ENCODE measurements at places on chromosomes 7 and 10.

GRCh38 chr10:80552151-80552646 is 14.5 kb downstream of the SH2D4B start:
- no peak for DNase-seq

DNA sequence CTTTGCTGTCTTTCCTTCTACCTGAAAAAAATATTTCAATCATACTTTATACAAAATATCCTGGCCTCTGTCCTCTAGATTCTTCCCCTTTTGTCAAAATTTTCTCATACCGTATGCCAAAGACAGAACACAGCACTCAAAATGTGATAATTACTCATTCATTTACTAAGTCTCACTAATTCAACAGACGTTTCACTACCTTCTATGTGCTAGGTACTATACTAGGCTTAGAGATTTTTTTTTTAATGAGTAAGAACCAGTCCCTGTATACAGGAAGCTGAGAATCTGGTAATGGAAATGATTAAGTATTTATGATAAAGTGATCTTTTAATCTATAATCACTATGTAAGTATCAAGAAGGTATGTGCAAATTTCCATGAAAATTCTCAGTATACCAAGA is 128.0 kb downstream of the ELAPOR2 start:
- DNase-seq: no peak

GRCh38 chr10:1119027-1119426 is 62.8 kb downstream of the WDR37 start:
- DNase-seq: no peak

GRCh38 chr10:55091691-55092328 is 290.8 kb upstream of the PCDH15 start:
- DNase-seq: no peak

DNA sequence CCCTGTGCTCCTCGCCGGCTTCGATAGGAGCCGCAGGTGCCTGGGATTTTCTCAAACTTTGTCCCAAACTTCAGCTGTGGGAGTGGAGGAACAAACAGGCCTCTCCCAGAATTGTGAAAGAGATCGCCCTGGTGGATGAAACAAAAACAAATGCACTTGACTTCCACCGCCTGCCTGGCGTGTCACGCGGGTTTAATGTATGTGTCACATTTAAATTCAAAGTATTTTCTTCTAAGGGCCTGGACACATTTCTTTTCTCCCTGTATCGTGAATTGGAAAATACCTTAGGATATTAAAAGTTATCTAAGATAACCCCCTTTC is 694 bp upstream of the WASL start:
- DNase-seq: peak; percentile 57

GRCh38 chr10:90818736-90819135 is 39.1 kb downstream of the HTR7 start:
- no peak for DNase-seq

DNA sequence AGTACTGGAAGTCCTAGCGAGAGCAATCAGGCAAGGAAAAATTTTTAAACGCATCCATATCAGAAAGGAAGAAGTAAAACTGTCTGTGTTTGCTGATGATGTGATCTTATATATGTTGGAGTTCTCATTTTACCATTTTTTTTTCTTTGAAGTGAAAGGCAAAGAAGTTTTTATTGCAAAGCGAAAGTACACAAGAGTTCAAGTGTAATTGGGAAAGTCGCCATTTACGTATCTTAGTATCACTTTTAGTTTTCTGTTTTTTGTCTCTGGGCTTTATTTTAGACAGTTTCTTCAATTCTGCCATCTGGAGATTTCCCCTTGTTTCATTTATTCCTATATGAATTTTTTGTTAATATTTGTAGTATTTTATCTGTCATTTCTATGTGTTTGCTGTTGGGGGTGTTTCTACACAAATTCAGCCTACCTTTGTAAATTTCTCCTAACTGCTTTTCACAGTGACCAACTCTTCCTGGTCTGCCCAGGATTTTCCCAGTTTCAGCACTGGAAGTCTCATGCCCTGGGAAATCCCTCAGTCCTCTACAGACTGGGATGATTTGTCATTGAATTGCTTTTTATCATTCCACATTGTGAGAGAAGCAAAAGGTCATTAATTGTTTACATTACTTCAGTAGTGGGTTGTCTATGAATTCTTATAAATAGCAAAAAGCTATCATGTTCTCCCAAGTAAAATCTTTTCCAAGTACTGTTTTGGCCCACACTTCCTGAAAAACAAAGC is 23.2 kb downstream of the BET1 start:
- no peak for DNase-seq

DNA sequence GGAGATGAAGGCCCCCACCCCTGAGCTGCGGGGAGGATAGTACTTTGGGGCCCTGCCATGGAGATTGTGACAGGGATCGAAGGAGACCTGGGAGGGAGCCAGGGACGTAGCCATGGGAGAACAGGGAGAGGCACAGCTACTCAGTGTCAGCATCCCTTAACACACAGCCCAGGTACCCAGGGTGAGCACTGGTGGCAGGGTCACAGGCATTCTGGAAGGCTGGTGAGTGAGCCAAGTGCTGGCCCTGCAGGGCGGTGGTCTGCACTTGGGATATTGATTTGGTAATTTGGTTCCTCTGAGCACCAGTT is 39.8 kb downstream of the VWA2 start:
- no peak for DNase-seq

DNA sequence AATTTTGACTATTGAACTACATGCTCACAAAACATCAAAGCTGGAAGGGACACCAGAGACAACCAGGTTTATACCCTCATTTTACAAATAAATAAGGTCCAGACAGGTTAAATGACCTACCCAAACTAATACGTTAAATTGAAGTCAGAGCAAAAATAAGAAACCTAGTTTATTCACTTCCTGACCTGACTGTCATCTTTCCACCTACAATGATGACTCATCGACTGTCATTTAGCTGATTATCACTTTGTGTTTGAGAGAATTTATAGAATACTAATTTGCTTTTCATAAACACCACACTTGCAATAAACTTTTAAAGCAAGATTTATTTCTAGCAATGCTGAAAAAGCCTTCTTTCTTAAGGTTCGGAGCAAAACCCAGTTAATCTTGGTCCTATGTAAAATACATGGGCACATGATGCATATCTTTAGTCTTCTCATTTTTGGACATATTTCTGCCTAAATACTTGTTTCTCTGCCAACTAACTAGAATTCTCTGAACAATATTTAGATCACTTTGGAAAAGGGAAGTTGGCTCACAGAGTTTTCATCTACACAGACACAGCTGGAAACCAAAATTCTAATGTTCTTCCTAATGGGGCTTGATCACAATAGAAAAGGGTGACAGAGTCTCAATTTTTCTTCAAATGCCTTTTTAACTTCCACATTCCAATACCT is 16.7 kb upstream of the LRRN3 start:
- DNase-seq: no peak

DNA sequence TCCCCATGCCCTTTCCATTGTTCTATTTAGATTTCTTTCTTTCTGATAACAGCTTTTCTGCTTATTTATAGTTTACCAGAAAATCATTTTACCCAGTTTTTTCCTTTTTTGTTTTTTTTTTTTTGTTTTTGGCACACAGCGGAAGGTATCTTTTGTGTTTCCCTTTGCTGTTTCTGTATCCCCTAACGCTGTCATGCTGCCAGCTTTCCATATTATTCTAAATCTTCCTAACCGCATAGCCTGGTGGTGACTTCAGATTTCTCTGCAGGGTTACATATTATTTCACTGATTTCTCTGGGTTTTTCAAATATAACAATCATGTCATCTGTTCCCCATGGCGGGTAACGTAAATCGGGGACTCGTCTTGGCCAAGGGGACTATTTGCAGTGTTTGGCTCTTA is 4.0 kb upstream of the SLC29A4 start:
- DNase-seq: no peak

- DNase-seq: no peak
Measured at GRCh38 chr10:76675951-76676587, 961.5 kb downstream of the KCNMA1 start.

DNA sequence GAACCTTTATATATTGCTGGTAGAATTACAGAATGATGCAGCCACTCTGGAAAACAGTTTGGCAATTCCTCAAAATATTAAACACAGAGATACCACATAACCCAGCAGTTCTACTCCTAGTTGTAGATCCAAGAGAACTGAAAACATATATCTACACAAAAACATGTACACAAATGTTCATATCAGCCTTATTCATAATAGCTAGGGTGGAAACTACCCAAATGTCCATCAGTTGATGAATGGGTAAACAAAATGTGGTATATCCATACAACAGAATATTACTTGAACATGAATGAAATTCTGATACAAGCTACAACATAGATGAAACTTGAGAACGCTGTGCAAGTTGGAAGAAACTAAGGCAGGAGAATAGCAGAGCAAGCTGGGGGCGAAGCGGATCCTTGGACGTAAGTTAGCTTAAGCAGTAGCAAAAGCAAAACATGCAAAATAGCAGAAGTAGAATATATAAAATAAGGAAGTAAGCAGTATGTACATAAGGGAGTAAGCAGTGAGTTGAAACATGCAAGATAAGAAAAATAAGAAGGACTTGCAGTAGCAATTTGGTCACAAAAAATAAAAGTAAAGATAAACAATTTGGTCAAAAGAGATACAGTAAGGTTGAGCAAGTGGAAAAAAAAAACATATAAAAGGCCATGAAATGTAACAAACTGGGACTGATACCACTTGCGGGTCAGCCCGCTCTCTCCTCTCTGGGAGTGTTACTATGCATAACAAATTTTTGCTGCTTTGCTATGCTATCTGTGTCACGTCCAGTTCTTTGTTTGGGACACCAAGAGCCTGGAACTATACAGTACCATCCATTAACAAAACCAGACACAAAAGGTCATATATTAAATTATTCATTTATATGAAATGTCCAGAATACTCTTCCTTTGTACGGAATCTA is 18.0 kb upstream of the HILPDA start:
- DNase-seq: no peak

DNA sequence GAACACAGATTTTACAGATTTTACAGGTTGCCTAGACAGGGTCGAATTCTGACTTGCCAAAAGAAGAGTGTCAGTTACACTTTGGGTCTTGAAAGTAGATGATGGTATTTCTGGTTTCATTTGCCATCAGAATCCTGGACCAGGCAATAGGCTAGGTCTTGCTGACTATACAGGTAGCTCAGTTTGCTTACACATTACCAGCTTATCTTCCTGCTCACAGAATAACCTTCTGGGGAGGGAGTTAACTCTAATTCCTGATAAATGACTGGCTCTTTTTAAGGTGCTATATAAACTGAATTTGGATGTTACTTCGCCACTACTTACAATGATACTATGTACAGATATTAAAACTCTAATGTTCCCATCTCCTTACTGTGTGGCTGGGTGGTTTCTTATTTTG is 39.8 kb downstream of the GBF1 start:
- DNase-seq: no peak

DNA sequence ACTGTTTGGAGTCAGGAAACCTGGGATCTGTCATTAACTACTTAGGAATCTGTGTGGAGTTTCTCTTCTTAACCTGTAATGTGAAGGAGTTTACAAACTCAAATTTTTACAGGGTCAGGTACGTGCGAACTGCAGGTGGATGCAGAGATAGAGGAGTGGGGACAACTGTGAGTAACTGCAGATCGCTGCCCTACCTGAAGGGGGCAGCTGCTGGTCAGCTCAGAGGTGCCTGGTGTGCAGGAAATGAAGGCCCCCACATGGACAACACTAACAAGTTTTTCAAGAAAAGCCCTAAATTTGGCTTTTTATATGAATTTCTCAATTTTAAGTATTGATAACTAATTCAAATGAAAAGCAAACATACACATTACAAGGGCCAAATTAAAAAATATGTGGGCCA is 380.0 kb downstream of the REEP3 start:
- peak; percentile 4 for DNase-seq

GRCh38 chr10:6068422-6068821 is 6.3 kb upstream of the IL2RA start:
- no peak for DNase-seq

- no peak for DNase-seq
Measured at GRCh38 chr7:19209166-19209696, 64.0 kb upstream of the FERD3L start.

- DNase-seq: no peak
Measured at GRCh38 chr10:91592266-91592975, 40.5 kb downstream of the PPP1R3C start.

GRCh38 chr7:151814400-151815009 is 62.4 kb downstream of the PRKAG2 start:
- DNase-seq: no peak

DNA sequence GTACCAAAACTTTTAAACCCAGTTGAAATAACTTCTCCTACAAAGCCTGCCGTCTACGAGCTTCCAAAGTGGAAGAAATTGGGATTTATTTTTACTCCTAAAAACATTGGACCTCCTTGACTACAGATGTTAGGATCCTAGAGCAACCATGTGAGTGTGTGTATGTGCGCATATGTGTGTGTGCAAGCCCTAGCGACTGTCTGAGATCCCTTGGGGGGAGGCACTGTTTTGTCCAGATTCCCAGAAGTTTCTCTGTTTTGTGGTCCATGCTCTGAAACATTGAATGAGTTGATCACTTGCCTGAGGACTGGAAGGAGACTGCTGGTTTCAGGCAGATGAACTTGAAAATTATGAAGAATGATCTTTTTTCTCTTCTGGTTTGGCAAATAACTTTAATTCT is 312.3 kb upstream of the ZNF32 start:
- DNase-seq: no peak

GRCh38 chr10:33858326-33858725 is 523.9 kb upstream of the NRP1 start:
- no peak for DNase-seq

DNA sequence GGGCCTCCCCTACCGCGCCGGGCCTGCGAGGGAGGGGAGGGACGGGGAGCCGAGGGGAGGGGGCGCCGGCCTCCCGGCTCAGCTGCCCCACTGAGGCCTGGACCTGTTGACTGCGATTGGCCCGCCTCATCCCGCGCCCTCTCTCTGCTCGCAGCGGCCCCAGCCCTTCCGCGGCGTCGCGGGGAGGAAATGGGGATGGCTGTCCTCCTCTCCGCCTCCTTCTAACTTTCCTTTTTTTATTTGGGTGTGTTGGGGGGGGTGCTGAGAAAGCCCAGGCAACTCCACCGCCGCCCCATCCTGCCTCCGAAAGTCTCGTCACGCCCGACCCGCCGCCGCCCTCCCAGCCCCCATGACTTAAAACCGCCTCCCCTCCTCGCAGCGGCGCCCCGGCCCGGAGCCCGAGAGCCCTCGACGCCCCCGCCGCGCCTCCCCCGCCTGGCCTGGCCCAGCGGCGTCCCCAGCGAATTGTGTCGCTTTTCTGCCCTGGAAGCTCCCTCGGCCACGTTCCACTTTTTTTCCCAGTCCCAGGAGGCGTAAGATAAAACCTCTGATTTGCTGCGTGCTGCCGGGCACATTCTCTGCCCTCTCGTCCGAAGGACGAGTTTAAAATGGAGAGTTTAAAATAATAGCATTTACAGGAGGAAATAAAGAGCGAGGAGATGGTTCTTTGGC is 842 bp upstream of the SKIDA1 start:
- peak; percentile 73 for DNase-seq
